Stimulated activated CD4-positive, alpha-beta T cell treated with anti-CD3 and anti-CD28 coated beads, TNF-alpha, amount 100 ng/mL, for 4 hours (primary cell): ENCODE measurements at places on chromosomes 6 and 20.

- no peak for DNase-seq
Measured at GRCh38 chr20:56465997-56466396, 2.4 kb upstream of the RTF2 start.

DNA sequence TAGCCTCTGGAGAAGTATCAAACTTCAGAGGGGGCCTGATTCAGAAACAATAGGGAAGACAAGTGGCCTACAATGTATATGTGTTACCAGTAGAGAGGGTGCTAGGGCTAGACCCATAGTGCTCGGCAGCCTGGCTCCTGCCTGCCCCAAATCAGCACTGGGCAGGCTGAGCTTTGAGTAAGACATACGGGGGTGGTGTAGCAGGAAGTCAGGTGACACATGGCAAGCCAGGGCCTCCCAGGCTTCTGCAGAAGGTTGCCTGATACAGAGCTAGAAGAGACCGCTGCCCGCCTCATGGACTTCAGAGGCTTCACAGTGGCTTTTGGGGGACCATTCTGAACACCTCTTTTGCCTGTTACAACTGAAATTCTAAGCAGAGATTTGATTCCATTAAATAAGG lies 43.4 kb downstream of the RALY start:
- DNase-seq, result peak; percentile 45

GRCh38 chr20:59195316-59195993 lies 31.8 kb downstream of the ZNF831 start:
- no peak for DNase-seq

DNA sequence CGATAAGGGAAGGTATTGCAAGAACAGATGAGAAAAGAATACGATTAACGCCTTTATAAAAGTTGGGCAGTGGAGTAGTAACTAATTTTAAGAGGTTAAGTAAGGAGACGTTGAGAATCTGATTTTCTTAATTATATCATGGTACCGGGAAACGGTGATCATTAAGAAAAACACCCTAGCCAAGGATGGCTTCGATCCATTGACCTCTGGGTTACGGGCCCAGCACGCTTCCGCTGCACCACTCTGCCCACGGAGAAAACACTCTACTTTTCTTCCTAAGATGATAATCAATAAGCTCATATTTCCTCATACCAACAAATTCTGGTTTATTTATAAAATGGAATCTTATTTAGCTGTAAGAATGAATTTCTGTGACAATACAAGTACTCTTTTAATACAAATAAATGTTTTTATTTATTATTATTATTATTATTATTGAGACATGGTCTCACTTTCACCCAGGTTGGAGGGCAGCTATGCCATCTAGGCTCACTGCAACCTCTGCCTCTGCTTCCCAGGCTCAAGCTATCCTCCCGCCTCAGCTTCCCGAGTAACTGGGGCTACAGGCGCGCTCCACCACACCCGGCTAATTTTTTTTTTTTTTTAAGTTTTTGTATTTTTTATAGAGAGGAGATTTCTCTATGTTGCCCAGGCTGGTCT lies 8.3 kb downstream of the POM121L2 start:
- DNase-seq, result no peak

GRCh38 chr6:130034378-130035146 lies 16.2 kb downstream of the L3MBTL3 start:
- no peak for DNase-seq

GRCh38 chr6:56241124-56241802 lies 6.1 kb downstream of the COL21A1 start:
- no peak for DNase-seq

- DNase-seq, result no peak
Measured at GRCh38 chr6:9523462-9523861, 891.4 kb downstream of the TFAP2A start.

- DNase-seq, result no peak
Measured at GRCh38 chr6:33108307-33108706, 32.5 kb downstream of the HLA-DPB1 start.

- no peak for DNase-seq
Measured at GRCh38 chr6:56899311-56899710, 55.6 kb upstream of the BEND6 start.

DNA sequence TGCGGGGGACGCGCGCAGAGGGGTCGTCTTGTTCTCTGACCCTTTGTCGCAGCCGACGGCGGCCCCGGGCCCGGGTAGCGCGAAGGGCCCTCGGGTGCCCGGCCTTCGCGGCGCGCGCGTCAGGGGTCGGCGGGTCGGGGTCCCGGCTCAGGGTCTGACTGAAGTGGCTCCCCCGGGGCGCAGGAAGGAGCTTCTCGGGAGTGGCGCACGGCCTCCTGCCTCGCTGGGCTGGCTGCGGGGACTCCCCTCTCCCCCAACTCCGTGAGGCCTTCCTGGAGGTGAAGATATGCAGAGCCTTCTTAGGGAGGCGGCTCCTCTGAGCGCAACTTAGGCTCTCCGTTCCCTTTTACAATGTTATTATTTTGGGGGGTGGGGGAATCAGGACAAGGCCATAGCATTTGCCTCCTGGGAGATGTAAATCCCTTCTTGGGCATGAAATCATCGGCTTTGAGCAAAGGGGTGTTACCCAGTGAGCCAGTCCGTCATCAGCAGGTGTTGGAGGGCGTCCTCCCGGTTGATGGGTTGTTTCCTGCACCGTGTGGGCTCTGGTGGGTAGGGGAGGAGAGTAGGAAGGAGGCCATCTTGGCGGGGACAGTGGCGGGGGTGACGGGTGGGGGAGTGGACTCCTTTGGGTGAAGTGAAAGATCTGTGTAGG lies 523 bp downstream of the CDS2 start:
- DNase-seq, result peak; percentile 36

DNA sequence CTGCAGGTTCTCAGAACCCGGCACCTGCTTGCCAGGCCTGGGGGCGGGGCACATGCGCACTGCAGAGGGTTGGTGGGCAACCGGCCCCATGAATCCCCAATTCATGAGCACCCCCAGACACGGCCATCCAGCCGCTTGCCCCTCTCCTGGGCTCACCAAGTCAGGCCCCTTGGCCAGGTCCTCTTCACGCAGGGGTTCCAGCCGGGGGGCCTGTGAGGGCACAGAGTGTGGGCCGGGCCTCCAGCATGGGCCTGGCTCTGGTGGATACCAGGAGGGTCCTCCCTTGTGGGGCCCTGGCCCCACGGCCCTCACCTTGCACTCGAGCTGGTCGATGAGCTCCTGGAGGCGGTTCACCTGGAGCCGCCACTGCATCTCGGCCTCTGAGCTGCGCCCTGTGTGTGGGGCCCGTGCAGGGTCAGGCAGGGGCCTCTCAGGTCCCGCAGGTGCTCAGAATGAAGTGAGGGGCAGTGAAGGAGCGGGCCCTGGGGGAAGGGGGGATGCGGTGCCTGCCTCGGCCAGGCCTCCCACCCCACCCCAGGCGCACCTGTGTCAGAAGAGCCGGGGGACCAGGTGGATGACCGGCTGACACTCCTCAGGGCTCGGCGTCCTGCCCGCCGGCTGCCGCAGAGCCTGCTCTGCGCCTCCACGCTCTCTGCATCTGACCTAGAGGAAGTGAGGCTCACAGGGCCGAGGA lies 2.6 kb upstream of the C20orf144 start:
- DNase-seq, result no peak

DNA sequence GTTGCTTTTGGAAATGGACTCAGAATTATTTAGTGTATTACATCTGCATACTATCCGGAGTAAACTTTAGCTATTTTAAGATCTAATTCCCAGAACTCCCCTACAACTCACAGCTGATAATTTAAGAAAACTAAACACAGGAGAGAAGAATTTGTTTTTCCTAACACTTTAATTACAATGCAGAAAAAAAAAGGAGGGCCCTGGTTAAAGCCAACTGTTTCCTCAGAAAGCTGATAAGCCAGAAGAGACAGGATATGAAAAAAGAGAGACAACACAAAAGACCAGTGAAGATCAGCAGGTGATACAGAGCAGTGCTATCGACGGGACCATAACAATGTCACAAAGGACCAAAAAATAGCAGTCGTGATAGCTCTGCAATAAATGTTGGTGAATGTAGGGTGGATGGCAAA lies 5.8 kb downstream of the IFNGR1 start:
- no peak for DNase-seq

GRCh38 chr6:147528511-147529145 lies 20.1 kb downstream of the SAMD5 start:
- DNase-seq, result no peak

- DNase-seq, result no peak
Measured at GRCh38 chr6:163986313-163986712, 571.8 kb downstream of the QKI start.

DNA sequence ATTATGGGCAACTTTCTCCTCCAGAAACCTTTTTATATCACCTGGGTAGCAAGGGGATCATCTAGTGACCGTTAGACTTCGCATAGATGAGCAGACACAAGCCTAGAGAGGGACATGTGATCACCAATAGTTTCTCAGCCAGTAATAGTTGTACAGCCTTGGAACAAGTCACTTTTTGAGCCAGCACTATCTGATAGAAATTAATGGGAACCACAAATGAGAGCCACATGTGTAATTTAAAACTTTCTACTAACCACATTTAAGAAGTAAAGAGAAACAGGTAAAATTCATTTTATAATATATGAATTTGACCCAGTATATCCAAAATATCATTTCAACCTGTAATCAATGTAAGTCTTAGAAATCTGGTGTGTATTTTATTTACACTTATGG lies 592 bp upstream of the CTNNBL1 start:
- no peak for DNase-seq

DNA sequence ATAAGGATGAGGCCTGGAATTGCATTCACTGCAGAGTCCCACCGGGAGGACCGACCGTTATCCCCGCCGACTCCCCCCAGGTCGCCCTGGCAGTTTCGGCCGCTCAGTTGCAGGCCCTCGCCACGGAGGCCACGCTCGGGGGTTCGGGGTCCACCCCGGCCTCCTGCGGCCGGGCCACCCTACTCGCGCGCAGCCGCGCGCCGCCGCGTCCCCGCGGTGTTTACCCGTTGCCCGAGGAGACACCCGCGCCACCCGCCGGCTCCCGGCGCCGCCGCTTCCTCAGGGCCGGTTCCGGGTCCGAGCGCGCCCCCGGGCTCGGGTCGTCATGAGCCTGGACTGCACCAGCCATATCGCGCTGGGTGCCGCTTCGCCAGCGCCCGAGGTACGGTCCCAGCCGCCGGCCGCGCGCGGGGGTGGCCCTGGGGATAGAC lies at the start of gene CCDC170:
Gene CCDC170, plus strand, starts transcription at position 214 of the 431 bp plus-strand sequence. Its CDS starts 112 bp downstream, at position 326.
- no peak for DNase-seq

DNA sequence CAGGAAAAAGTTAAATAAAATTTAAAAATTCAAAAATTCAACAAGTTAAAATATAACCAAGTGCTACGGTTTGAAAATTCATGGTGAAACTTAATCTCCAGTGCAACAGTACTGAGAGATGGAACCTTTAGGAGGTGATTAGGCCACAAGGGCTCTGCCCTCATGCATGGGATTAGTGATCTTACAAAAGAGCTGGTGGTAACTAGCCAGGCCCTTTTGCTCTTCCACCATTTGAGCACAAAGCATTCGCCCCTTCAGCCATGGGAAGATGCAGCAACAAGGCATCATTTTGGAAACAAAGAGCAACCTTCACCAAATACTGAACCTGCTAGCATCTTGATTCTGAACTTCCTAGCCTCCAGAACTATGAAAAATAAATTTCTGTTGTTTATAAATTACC lies 80.9 kb downstream of the RNGTT start:
- no peak for DNase-seq

DNA sequence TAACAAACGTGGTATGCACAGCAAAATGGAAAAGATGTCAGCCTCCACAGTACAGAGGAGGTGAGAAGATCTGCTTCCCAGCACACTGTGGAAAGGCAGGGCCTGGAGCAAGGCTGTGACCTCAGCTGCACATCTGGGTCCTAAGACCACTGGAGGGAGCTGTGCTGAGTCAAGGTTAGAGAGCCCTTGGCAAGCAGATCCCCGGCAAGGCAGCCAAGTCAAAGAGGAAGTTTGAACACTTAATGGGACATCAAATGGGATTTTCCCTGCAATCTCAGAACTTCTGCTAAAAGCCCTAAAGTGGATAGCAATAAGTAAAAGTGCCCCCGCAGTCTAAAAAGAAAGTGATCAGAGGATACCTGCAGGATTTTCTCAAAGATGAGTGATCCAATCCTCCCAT lies 39.5 kb downstream of the UNC5CL start:
- DNase-seq, result no peak
